ENCODE measurements at places on chromosomes 5 and 9.
A peak's percentile ranks its signal among the peaks of the same experiment; 100 is the strongest.

DNA sequence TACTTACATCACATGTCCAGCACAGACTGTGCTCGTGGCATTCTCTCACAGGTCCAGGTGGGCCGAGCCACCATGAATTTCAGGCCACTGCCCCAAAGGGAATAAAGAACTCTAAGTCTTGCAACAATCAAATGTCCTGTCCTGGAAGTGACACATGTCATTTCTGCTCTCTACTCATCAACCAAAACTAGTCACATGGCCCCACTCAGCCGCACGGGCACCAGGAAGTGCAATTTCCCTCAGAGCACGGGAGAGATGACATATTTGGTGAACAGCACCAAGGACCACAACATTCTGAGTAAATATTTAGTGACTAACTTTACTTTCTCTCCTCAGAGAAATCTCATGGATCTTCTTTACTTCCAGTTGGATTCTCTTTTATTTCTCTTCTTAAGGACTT is 131.1 kb upstream of the TUT7 start:
- no peak for DNase-seq

- DNase-seq, result no peak
These were observed 27.0 kb downstream of the ANGPTL2 start for GRCh38 chr9:127095411-127095810.

DNA sequence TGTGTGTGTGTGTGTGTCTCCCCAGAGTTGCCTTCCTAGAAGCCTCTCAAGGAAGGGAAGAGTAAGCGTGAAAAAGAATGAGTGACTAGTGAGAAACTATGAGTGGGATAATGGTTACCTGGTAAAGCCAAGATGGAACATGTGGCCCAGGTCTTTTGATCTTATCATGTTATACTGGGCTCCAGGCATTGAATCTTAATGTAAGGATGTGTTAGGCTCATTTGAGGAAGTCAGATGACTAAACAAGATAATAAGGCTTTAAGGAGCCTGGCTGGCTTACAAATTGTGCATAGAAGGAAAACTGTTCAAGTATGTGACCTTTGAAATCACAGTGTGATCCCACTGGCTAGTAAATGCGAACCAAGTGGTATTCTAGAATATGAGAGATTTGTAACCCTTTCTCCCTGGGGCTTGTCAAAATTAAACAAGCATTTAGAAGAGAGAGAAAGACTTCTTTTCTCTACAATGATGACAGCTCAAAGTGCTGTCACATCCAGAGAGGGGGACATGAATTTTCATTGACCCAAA is 29.9 kb upstream of the HMHB1 start:
- no peak for DNase-seq

GRCh38 chr5:173472784-173473278 is 143.6 kb downstream of the BOD1 start:
- DNase-seq, result no peak

DNA sequence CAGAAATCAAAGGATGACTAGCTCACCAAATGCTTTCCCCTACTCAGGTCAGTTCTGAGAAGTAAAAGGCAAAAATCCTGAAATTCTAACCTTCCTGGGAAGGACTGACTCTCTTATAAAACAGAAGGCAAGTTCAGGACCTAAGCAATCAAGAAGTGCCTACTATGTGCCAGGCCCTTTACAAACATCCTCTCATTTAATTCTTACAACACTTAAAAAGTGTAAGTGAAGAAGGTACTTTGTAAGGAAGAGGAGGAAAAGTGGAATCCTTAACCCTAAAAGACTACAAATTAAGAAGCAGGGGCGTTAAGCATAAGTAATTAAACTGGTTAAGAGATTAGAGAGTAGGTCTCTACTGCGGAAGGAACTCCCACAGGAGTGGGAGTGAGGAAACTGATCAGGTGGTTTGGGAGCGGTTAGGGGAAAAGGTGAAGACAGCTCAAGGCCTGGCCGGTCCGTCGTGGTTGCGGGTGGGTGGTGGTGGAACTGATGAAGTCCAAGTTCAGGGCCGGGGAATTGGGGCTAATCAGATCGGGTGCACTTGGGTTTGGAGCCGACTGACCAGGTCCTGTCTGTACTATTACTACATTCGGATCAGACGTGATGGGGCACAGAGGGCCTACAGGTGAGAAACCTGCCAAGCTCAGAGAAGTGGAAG is 839 bp downstream of the MED27 start:
- DNase-seq, result no peak

GRCh38 chr9:134196911-134197310 is 32.5 kb upstream of the RNU6ATAC start:
- DNase-seq, result no peak

DNA sequence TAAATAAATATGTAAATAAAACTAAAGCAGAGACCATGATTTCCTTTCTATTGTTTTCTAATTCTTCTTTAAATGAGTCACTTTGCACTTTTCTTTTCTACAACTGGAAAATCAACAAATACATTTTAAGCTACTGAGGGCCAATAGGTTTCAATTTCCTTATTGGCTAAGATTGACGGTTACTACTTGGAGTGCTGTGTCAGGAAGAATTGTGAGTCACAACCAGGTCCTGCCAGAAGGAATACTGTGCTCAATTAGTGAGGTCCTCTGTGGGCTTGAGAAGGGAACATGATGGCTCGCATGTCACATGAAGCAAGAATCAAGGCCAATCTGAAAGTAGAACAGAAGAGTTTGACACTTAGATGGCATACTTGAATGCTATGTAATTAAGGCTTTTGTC is 110.8 kb downstream of the HMHB1 start:
- DNase-seq, result no peak

- peak; percentile 22 for DNase-seq
These were observed 7.1 kb downstream of the ANP32B start for GRCh38 chr9:97990259-97990658.

DNA sequence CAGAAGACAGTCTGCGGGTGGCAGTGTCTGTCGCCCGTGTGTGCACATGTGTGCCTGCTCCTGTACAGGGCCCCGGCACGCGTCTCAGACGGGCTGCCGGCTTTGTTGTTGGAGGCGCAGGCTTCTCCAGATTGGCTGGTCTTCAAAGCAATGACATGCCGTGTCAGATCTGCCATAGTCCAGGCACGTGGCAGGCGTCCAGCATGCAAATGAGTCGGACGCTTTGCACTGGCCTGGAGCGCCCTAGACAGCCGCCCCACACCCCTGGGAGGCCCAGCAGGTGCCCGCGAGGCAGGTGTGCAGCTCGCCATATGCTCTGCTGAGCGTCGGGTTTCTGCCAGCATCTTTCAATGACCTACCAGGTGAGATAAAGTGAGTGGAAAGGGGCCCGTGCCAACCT is 71.5 kb downstream of the GADD45G start:
- no peak for DNase-seq

GRCh38 chr5:126508251-126508961 is 85.2 kb downstream of the GRAMD2B start:
- DNase-seq, result no peak

DNA sequence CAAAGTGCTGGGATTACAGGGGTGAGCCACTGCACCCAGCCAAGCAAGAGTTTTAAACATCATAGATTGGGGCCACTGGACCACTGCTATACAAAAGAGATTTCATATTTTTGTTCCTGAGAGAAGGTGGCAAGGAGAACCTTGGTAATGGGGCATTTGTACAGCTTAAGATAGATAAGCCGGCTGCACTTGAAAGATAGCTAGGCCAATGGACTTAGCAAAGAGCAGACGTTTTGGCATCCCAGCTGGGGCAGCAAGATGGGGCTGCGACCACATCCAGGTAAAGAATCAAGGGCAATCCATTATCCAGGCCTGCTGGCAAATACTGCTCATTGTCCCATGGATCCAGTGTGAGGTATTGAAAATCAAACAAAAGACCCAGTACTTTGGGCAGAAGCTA is 3.9 kb upstream of the ISCA1 start:
- no peak for DNase-seq

GRCh38 chr9:121362813-121363621 is 7.0 kb downstream of the STOM start:
- DNase-seq, result no peak

GRCh38 chr9:92480291-92480771 is 2.0 kb downstream of the ASPN start:
- no peak for DNase-seq

DNA sequence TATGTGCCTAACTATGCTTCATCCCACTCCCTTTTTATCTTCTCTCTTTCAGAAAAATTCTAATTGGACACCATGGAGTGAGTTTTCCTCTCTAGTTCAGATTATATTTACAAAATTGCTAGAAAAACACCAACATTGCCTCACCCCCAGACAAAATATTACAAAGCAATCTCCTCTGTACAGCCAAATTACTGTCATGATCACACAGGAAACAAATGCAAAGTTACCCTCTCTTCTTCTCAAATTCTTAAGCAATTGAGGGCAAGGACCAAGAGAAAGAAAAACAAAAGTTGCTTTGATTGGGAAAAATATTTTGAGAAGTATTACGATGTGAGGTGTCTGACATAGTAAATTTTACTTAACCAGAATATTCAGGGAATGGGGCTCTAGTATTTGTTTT is 30.8 kb upstream of the ABCA1 start:
- DNase-seq, result no peak

- no peak for DNase-seq
These were observed 432.5 kb downstream of the GADD45G start for GRCh38 chr9:90037146-90037797.

DNA sequence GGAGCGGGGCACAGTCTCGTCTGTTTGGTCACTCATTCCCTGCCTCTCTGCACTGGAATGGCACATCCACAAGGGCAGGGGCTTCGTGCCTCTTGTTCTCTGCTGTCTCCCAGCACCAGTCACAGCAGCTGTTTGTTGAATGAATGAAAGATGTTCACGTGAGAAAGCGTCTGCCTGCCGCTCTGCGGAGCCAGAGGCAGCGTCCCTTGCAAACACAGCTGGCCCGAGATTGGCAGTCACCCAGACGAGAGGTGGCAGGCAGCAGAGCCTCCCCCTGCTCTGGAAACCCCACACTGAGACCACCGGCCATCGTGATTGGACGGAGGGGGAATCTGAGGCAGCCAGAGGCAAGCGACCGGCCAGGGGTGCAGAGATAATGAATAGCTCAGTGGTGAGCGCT is 6.0 kb upstream of the FAM163B start:
- DNase-seq, result no peak

- DNase-seq, result no peak
These were observed 651 bp downstream of the TTC1 start for GRCh38 chr5:160009591-160009989.

DNA sequence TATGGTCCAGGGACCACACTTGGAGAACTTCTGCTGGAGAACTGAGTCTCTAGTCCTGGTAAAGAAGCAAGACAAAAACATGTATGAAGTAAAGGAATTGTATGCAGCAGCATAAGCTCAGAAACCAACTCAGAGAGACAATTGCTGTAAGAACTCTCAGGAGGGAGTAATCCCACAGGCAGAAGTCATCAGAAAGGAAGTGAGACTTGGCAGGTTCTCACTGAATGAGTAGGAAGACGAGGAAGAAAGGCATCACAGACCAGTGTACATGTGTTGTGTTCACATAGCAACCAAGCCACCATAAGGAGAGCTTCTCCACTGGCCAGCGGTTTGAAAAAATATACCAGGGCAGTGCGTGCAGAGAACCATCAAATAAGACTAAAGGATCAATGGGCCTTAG is 57.9 kb upstream of the FST start:
- no peak for DNase-seq

- DNase-seq, result no peak
These were observed 27.7 kb upstream of the PAX5 start for GRCh38 chr9:37061768-37062167.

- no peak for DNase-seq
These were observed 47.0 kb upstream of the CAST start for GRCh38 chr5:96615223-96615622.

GRCh38 chr5:125032286-125032685 is 285.8 kb upstream of the ZNF608 start:
- no peak for DNase-seq

DNA sequence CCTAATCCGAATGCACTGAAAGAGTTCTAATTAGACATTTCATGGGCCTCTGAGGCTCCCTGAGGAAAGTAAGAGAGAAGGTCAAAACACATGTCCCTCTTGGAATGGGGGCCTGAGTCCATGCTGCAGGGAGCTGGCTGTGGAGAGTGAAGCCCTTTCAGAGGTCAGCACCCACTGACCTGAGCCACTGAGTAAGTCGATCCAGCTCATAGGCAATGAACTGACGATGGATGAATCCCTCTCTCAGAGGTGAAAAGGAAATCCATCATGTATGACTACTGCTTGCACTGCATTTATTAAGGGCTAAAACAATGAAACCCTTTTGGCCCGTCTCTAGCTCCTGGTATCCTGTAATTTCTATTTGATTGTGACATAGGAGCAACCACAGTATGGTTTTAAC is 288.9 kb upstream of the VLDLR start:
- DNase-seq, result no peak

DNA sequence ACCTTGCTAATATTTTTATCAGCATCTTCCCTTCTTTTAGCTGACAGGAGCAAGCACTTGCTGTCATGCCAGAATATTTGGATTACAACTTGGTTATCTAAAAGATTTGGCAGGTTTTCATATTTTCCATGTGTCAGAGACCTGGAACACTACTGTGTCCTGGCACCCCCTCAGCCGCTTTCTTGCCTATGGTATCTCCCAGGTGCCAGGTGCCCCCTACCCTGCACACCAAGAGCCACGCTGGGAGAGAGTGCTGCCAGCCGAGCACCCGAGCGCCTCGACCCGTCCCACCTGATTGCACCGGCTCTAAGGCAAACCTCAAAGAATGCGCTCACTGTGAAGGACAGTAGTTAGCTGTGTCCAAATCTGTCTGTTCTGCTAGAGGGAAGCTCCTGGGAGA is 84.8 kb downstream of the GTF3C4 start:
- no peak for DNase-seq

GRCh38 chr9:126423142-126423915 is 96.7 kb downstream of the MVB12B start:
- DNase-seq, result no peak

DNA sequence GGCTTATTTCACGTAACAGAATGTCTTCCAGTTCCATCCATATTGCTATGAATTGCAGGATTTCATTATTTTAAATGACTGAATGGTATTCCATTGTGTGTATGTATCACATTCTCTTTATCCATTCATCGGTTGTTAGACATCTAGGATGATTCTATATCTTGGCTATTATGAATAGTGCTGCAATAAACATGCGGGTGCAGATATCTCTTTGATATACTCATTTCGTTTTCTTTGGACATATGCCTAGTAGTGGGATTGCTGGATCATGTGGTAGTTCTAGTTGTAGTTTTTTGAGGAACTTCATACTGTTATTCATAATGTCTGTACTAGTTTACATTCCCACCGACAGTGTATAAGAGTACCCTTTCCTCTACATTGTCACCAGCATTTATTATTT is 460.5 kb downstream of the MAN2A1 start:
- no peak for DNase-seq

DNA sequence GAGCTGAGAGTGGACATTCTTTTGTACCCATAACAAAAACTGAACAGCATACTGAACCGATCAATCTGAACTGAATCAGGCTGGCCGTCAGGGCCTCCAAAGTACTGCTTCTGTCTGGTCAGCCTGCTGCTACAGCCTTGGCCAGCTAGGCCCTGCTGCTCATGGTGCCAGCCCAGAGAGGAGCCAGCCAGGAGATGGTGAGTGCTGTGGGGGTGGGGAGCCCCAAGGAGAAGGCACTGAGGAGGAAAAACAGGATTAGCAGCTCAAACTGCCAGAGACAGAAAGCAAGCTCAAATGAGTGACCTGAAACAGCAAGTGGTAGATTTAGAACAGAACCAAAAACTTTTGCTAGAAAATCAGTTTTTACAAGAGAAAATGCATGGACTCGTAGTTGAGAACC is 23.9 kb downstream of the SRP19 start:
- no peak for DNase-seq
